Stimulated activated CD4-positive, alpha-beta T cell treated with anti-CD3 and anti-CD28 coated beads, TNF-alpha, amount 100 ng/mL, for 4 hours (primary cell): ENCODE measurements at places on chromosomes 7 and 10.

DNA sequence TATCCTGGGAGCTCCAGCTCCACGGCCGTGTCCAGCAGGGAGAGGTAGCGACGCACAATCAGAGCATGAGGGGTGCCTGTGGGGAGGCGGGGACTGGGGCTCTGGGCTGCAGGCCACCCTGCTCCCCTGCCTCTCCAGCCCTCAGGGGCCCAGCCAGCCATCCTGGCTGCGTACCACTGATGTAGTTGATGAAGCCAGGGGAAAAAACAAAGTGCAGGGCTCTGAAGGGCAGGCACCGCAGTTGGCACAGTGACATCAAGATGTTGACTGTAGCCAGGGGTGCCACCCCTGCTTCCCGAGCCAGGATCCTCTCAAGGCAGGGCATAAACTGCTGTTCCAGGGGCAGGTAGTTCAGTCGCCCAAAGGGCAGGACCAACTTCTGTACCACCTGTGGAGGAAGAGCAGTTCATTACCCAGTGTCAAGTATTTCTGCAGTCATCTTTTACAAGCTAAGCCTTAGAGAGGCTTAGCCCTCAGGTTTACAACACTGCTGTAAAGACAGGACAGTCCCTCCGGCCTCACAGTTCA is 2.8 kb downstream of the FASTK start:
- DNase-seq, result no peak

GRCh38 chr7:91098566-91098965 is 165.7 kb upstream of the FZD1 start:
- no peak for DNase-seq

DNA sequence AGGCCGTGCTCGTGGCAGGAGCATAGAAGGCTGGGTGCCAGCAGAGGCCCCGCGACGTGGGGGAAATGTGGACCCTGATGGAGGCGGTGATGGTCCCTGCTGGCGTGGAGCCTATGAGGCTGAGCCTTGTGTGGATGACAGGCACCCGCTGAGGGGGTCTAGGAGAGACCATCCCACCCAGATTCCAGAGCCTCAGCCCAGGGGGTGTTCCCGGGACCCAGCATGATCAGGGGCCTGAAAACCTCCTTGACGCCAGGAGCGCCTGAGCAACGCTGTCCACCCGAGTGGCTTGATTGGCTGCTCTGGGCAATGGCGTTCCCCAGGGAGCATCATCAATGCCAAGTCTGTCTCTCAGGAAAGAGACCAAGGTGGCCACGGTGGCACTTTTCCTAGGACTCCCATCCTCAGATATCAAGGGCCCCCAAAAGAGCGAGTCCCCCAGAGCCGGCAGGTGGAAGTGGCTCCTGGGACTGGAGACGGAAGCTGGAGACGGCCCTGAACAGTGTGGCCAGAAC is 61.1 kb downstream of the PWWP2B start:
- DNase-seq, result no peak

- no peak for DNase-seq
Observed at GRCh38 chr7:122068999-122069398, 75.0 kb downstream of the AASS start.

- DNase-seq, result no peak
Observed at GRCh38 chr10:98115031-98115787, 19.2 kb upstream of the R3HCC1L start.

- no peak for DNase-seq
Observed at GRCh38 chr10:116866987-116867595, 17.8 kb downstream of the ENO4 start.

DNA sequence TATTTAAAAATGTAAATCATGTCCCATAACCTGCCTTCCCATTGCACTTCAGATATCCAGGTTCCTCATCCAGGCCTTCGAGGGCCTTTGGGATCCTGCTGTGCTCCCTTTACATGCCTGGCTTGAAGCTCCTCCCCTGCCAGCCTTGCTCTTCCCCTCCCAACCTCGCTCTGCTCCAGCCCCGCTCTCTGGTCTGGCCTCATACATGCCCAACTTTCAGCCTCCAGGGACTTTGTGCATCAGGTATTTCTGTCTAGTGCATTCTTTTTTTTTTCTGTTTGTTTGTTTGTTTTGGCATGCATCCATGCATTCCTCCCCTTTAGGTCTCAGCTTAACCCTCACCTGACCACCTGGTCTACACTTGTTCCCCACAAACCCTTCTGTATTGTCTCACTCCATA is 160.3 kb downstream of the SNX10 start:
- DNase-seq, result no peak

GRCh38 chr10:124088915-124089314 is 4.5 kb downstream of the CHST15 start:
- DNase-seq, result no peak

- no peak for DNase-seq
Observed at GRCh38 chr10:62853710-62854109, 37.5 kb upstream of the EGR2 start.

GRCh38 chr10:56586461-56586891 is 225.4 kb upstream of the ZWINT start:
- DNase-seq, result no peak

DNA sequence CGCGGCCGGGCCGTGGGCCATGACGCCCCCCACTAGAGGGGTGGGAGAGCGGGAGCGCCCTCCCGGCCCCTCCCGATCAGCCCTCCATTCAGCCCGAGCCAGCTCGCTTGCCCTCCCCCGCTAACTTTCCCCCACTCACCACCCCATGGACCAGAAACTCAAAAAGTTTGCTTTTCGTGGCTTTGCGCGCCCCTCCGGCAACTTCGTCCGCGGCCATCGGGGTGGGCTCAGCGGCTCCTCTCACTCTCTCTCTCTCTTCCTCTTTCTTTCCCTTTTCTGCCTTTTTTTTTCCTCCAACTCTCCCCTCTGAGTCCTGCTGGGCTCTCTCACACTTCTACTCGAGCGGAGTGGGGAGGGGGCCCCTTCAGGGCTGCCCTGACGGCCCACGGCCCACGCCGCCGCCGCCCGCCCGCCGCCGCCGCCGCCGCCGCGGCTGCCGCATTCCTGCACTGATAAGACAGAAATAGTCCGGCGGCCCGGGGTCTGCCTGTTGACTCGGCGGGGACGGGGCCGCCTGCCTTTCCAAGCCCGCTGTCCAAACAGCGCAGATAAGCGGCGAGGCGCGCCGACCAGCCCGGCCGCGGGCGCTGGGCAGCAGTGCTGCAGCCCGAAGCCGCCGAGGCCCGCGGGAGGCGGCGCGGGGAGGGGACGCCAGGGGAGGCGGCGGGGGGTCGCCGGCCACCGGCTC is at the start of gene SMARCD3:
TSS of gene SMARCD3 (minus strand) at position 349 of the 688 bp plus-strand sequence. CDS start at position 217, 132 bp downstream.
- DNase-seq, result no peak

DNA sequence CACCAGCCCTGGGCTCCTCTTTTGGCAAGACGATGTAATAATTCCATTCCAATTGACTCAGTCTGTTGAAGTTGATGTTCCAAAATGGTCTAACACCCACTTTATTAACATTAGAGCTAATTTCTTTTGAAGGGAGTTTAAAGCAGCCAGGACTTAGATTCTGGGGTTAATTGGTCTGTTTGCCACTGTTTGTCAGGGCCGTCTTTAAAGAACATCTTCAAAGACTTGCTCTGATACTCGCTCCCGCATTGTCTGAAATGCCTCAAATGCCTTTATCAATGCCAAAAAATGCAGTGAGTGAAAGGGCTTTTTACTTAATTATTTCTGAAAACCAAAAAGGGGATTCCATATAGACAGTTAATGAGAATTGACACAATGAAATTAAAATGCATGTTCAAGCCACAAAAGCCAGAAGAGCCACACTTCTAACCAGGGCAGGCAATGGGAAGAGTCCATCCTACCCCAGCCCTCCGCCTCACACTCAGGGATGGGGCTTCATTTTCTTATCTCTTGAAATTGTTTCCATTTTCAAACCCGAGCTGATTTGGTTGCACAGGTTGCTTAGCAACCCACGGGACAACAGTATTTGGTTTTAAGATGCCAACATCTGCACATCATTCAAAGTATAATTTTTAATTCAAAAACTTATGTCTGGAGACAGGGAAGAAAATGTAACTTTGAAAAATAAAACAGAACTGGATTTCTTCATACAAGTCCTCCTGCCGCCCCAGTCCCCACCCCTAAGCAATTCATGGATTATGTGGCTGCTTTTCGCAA is 163.0 kb downstream of the FGFR2 start:
- DNase-seq, result no peak

DNA sequence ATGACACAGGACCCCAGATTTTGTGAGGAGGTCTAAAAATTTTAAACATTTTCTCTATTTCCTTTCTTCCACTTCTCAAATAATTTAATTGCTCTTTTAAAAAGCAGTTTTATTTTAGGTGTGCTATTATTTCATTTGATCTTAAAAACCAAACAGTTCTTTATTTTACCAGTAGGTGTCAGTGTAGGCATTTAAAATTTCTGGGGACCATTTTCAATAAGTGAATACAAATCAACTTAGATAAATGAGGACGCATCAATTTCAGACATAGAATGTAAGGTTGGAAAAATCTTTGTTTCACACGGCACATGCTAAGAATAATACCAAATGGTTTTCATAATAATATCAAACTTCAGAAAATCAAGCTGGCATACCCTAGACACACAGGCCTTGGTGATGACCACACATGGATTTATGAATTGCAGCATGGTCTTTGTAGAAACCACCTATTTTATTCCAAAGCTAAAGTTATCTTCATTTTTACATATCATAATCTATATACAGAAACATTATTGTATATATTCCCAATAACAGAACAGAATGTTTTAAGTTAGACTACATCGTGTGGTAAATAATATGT is 127.6 kb upstream of the SLC26A5 start:
- no peak for DNase-seq

GRCh38 chr7:23679898-23680413 is at the start of gene FAM221A:
FAM221A (plus strand) TSS chr7:23680199; CDS start chr7:23680219, 20 bp downstream.
- peak; percentile 60 for DNase-seq

- no peak for DNase-seq
Observed at GRCh38 chr10:25498645-25499044, 323.8 kb downstream of the GPR158 start.

DNA sequence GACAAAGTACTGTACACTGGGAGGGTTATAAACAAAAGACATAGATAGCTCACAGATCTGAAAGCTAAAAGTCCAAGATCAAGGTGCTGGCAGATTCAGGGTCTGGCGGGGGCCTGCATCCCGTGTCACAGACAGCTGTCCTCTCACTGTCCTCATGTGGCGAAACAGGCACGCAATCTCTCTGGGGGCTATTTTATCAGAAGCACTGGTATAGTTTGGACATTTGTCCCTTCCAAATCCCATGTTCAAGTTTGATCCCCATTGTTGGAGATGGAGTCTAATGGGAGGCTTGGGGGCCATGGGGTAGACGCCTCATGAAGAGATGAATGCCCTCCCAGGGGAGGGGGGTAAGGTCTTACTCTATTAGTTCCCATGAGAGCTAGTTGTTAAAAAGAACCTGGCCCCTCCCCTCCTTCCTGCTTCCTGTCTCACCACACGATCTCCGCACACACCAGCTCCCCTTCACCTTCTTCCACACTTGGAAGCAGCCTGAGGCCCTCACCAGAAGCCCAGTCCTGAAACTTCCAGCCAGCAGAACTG is 72.5 kb upstream of the UCN3 start:
- no peak for DNase-seq
